ENCODE measurements at places on chromosomes 3 and 15. TPM values are rescaled to one million over a fixed set of nuclear protein-coding genes. Genes with fewer than 3 reads are reported as not detected.

Gene B3GNT5
- 43.1 TPM for total RNA-seq

Gene UBA7
- total RNA-seq: 112 TPM

Gene ACKR4
- total RNA-seq: 2.0 TPM

Gene CYP1A2
- 0.17 TPM for total RNA-seq

Gene OR5K2
- total RNA-seq: not detected

Gene SUSD5
- 2.9 TPM for total RNA-seq

Gene SUCNR1
- total RNA-seq: 2.5 TPM

Data from lung (tissue), 17 donors.